ENCODE measurements at places on chromosomes 2 and 18.

DNA sequence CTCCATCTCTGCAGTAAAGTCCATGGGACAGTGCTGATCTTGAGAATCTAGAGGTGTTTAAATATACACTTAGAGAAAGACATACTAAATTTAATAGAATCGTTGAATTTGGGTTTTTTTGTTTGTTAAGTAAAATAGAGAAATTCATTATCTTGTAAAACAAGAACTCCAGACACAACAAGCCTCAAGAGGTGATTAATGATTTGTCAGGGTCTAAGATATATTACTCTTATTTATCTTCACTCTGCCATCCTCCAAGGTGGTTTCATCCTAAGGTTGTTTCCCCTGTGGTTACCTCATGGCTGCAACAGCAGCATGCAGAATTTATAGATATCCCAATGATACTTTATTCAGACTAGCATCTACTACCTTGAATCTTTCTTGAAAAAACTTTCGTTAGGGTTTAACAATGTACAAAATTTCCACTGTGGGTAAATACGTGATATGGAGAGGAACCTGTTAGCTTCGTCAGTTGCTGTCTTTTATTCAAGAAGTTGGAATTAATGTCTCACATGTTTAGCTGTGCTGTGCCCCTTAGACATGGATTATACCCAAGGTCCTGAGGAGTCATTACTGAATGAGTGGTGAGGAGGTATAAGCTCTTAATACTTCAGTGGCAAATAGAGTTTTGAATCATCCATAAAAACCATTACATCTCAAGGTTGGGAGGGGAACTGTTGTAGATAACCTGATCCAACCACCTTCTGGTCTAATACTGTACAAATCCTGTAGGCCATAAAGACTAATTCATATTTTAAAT is 128.0 kb downstream of the GPD2 start:
- DNase-seq = no peak

DNA sequence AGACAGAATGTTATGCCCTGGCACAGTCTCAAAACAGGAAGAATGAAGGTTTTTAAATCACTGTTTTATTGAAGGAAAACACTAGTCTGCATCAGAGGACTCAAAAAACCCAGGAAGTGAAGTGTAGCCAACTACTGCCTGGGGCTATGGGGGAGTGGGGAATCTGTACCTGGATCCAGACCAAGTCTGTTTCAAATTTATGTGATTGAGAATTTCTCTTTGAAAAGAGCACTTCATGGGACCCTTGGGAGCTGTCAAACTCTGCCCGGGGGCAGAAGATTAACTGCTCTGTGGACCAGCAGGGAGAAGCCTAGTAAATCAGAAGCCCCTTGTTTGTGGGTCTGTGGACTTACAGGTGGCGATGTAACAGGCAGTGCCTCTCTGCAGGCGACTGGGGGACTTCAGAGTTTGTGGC is 45.3 kb upstream of the TANC1 start:
- no peak for DNase-seq

DNA sequence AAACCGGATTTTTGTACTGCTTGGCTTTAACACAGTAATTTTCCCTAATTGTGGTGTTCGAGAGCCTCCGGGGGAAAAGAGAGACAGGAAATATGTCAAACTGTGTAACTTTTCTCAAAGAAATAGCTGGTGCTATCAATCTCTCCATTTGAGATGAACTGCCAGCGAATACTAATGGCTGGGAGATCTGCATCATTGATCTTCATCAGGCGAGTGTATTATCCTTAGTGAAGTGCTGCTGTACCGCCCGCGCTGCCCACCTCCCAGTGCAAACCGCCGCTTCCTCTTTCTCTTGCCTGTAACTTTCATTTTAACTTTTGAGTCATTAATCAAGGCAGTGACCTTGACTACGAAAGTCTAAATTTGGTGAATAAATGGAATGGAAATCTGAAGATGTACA is 246.1 kb upstream of the ST6GAL2 start:
- DNase-seq = no peak

- DNase-seq = peak; percentile 20
Measured at GRCh38 chr18:63131106-63131958, 188.2 kb downstream of the BCL2 start.

- DNase-seq = peak; percentile 44
Measured at GRCh38 chr2:117785740-117786139, 28.8 kb upstream of the DDX18 start.

- DNase-seq = peak; percentile 33
Measured at GRCh38 chr2:43311276-43311675, 84.9 kb upstream of the ZFP36L2 start.

- no peak for DNase-seq
Measured at GRCh38 chr18:32286749-32287148, 96.9 kb downstream of the MEP1B start.

DNA sequence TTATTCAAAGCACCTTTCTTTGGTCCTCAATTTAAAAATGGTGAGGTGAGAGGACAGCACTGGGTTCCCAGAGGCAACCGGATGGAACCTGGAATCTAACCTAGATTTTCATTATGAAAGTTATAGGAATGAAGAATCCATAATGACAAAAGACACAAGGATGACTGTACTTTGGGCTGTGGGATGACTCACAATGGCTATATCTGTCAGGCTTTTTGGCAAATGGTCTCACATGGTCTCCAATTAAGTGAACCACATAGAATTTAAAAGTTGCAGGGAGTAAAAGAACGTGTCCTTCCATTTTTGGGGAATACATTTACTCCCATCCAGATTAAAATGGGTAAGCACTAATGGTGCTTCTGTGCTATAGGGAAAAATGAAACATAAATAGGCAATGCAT is 31.8 kb upstream of the LYPD1 start:
- no peak for DNase-seq

DNA sequence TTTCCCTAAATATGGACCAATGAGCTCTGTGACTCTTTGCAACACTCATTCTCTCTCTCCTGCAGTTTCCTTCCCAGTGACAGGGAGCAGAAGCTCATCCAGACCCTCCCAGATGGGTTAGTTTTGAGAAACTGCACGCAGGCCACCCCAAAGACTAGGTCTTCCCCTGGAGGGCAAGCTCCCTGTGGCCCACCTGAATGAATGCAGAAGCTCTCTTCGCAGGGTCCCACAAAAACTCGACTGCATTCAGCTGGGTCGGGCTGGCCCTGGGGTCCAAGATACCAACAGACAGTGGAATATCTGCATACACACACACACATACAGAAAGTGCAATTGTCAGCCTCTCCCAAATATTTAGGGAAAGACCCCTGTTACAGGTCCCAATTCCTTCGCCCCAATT is 37.0 kb downstream of the TFCP2L1 start:
- DNase-seq = no peak

DNA sequence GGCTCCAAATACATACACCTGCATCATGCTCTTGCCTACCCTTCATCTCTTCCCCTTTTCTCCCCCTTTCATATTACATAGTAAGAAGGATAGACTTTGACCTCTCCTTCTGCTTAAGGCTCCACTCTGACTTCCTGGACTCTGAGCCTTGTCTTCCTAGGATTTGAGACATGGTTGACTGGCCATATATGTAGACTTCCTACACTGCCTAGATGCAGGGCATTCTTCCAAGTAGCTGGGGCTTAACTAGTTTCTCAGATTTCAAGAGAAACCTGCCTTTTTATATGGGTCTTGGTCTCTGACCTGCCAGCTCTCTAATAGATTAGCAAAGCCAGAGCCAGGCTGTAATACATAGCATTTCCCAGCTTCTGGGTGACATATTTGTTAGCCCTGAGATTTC is 35.4 kb upstream of the CYP26B1 start:
- no peak for DNase-seq

- peak; percentile 4 for DNase-seq
Measured at GRCh38 chr2:181036848-181037603, 56.6 kb downstream of the UBE2E3 start.

- DNase-seq = peak; percentile 67
Measured at GRCh38 chr2:18178736-18179349, 300.4 kb downstream of the KCNS3 start.

- DNase-seq = no peak
Measured at GRCh38 chr18:79383388-79384056, 12.2 kb upstream of the NFATC1 start.

DNA sequence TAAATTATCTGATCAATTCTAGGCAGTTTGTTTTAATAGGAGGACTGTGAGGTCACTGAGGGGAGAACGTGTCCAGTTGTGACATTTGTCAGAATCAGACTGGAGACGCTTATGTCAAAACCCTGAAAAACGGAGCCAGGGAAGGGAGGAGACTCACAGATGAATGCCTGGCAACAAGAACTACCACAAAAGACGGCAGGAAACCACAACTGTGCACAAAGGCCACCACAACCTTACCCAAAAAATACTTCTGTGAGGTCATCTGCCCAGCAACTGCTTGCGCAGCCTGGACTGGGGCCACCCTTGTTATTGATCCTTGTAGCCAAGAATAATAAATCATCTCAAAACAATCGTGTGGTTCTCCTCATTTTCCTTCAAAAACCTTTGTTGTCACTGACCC is 173.0 kb upstream of the ALKAL2 start:
- DNase-seq = peak; percentile 31

DNA sequence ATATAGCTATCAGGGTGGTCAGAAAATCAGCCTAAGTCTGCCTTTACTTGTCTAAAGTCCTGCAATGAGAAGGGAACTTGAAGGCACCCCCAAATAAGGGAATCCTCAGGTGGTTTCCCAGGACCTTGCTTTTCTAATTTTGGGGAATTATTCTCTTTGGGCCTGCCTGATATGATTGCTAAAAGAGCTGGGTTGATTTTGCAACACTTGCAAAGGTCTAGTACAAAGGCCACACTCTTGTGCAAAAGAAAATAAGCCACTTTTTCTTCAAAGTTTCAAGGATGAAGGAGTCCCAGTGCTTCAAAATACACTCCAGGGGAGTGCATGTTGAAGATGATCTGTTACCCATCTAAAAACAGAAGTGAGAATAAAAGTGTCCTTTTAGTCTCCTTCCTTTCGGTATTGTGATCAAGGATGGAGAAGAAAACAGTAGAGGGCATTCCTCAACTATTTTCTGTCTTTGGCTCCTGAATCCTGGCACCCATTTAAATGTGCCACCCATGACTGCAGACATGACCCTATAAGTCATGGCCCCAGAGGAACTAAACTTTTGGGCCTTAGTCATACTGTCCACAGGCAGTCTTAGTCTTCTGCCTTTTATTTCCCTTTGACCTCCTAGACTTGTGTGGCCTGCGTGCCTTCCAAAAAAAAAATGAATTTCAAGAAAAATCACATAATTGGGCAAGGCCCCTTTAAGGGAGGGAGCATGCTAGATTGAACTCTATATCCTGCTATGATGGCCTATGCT is 5.1 kb downstream of the SULT1C3 start:
- no peak for DNase-seq

GRCh38 chr2:121521359-121521758 is 9.3 kb upstream of the RNU4ATAC start:
- DNase-seq = no peak

GRCh38 chr18:57251747-57252146 is 100.6 kb upstream of the ST8SIA3 start:
- no peak for DNase-seq

GRCh38 chr18:72985686-72986085 is 117.9 kb upstream of the NETO1 start:
- no peak for DNase-seq

DNA sequence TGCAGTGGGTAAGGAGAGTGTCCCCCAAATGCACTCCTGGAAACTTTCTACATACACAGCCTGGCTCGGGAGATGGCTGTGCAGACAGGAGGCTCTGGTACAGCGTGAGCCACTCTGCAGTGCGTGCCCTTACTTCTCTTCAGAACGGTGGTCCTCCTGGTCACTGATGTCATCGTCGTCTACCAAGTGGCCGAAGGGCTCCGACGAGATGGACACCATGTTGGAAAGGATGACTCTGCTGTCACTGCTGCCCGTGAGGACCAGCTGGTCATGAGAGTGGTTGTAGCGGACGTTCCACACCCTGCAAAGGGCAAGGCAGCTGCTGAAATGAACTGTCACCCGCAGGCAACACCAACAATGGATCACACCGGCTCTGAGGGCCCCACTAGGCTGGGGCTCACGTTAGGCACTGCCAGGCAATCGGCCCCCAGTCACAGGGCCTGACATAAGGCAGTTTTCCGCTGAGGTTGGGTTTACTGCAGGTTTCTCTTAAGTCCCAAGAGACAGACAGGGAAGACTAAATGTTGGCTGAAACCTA is 185.3 kb downstream of the EIPR1 start:
- DNase-seq = no peak

DNA sequence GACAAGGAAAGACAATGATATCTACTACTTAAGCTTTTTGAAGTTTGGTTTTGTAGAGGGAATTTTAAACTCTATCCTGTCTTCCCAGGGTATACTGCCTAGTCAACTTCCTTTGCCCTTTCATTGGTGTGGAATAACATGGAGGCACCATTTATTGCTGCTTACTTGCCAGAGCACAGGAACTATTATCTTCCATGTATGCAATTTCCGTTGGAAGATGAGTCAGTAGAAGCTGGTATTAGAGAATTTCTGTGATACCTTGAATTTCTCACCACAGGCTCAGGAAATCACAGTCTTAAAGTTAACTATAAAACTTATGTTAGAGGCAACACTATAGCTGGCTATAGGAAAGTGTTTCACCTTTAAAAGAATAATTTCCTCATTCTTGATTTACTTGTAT is 40.9 kb upstream of the RGPD4 start:
- no peak for DNase-seq

DNA sequence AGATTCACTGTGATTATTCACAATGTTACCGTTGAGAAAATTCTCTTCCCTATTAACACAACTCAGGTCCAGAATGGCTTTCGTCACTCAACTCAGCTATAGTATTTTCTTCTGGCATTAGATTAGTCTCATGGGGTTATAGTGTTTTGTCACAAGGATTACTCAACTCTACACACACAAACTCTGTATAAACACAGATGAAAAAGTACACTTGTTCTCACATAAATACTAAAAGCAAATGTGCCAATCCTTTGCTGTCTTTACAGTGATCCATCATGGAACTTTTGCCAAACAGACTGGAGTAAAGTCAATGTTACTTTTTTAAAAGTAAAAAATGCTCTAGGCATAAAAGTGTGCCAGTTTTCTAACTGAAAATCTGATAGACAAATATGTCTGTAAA is 267.6 kb downstream of the RBM43 start:
- no peak for DNase-seq

- DNase-seq = no peak
Measured at GRCh38 chr2:163505281-163505680, 230.5 kb downstream of the FIGN start.

GRCh38 chr2:20452551-20452950 is 5.7 kb downstream of the RHOB start:
- peak; percentile 42 for DNase-seq

DNA sequence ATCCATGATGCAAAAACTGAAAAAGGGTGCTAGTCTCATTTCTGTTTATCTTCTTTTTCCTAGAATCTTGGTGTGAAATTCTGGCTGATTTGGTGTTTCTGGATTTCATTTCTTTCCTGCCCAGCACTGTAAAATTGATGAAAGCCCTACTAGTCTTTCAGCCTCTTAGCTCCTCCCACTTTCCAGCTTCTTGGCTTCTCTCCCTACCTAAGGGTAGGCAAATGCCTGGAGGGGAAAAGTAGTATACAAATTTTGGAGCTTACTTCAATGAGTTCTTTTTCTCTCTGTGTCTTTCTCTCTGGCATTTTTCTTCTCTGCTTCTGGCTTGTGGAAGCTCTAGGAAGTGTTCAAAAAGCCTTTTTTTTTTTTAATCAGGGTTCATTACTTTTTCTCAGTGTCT is 160.5 kb downstream of the XIRP2 start:
- DNase-seq = no peak

GRCh38 chr18:77403969-77404535 is 154.4 kb downstream of the GALR1 start:
- DNase-seq = no peak

- DNase-seq = no peak
Measured at GRCh38 chr2:180046776-180047175, 39.7 kb upstream of the CWC22 start.

- DNase-seq = no peak
Measured at GRCh38 chr18:58527285-58527951, 101.5 kb downstream of the ALPK2 start.

GRCh38 chr2:43075054-43075593 is 151.3 kb downstream of the ZFP36L2 start:
- peak; percentile 88 for DNase-seq

Data from urothelium cell line (cell line).